ENCODE measurements at places on chromosomes 11 and 22.

GRCh38 chr11:120877746-120878365, 146.0 kb upstream of the TBCEL start:
- DNase-seq = no peak

GRCh38 chr11:33405834-33406602, 148.8 kb downstream of the HIPK3 start:
- DNase-seq = no peak

GRCh38 chr22:42061041-42061440, 9.6 kb downstream of the NAGA start:
- DNase-seq = no peak

DNA sequence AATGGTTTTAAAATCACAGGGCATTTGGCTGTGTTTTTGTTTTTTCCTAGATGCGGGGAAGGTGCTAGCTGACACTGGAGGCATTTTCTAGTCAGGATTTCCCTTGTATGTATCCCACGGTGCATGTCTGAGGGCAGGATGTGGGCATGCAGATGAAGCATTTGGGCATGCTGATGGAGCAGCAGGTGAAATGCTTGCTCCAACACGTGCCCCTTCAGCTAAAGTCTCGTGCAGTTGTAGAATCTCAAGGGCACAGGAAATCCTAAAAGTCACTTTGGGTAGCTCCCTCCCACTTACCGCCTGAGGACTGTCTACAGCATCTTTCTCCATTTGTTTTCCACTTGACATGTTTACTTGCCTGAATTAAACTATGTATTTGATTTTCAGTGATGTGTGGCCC, 429.4 kb upstream of the B3GAT1 start:
- DNase-seq = no peak

DNA sequence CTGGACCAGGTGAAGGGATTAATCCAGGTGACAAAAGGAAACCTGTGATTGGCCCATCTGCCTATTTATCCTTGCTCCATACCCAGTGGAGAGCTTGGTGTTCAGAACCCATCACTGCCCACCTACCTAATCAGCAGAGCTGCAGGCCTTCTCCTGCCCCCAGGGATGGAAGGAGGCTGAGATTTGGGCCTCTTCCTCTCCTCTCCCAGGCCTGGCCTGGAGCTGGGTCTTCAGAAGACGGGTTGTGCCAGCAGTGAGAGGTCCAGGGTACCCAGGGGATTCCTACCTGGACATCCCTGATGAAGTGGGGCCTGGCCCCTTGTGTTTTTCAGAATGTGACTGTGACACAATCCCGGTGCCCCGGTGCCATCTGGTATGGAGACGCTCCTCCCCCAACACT, 80.3 kb upstream of the MYOD1 start:
- DNase-seq = no peak

DNA sequence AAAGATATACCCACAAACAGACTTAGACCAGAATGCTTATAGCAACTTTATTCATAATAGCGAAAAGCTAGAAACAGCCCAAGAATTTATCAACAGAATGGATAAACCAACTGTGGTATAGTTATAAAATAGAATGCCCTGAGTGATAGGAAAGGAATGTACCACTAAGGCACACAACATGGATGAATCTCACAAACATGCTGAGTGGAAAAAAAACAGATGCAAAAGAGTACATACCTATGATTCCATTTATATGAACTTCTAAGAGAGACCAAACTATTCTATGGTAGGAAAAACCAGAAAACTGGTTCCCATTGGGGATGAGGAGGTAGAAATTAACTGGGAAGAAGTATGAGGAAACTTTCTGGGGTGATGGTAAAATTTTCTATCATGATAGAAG, 40.4 kb upstream of the GRIK4 start:
- no peak for DNase-seq

GRCh38 chr11:122436188-122436555, 219.3 kb upstream of the UBASH3B start:
- no peak for DNase-seq

All from activated CD4-positive, CD25-positive, alpha-beta regulatory T cell treated with anti-CD3 and anti-CD28 coated beads, Interleukin-2, amount 50 U/mL, for 72 hours (primary cell).